ENCODE measurements at places on chromosomes 2 and 18.

DNA sequence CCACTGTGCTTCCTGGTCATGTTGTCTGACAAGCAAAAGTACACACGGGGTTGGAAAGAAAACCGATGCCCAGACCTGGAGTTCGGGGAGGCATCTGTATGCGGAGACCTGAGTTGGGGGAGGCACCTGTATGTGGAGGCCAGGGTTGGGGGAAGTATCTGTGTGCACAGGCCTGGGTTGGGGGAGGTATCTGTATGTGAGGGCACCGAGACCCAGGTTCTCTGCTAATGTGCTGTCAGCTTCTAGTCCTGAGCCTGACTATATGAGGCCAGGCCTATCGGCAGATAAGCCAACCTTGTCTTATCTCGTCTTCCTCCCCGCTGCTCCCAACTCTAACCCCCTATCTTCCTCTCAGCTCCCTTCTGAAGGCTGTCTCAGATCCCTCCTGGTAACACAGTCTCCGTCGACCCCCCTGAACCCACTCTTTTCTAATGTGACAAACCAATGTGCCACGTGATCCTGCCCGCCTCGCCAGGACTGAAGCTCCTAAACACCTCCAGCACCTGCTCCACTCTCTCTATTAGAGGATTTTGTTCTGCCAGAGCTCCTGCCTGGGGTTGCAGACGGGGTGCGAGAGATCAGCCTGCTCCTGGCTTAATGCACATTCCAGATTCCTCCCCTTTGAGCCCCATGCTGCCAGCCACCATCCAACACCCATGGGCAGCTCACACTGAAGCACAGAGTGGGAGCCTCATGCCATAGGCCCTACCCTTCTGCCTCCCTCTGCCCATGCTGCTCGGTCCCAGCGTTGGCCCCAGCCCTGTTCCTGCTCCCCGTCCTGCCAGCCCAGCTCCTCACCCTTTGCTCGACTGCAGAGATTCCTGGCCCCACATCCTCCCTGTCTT lies 188.4 kb downstream of the SH3BP4 start:
- DNase-seq = no peak

DNA sequence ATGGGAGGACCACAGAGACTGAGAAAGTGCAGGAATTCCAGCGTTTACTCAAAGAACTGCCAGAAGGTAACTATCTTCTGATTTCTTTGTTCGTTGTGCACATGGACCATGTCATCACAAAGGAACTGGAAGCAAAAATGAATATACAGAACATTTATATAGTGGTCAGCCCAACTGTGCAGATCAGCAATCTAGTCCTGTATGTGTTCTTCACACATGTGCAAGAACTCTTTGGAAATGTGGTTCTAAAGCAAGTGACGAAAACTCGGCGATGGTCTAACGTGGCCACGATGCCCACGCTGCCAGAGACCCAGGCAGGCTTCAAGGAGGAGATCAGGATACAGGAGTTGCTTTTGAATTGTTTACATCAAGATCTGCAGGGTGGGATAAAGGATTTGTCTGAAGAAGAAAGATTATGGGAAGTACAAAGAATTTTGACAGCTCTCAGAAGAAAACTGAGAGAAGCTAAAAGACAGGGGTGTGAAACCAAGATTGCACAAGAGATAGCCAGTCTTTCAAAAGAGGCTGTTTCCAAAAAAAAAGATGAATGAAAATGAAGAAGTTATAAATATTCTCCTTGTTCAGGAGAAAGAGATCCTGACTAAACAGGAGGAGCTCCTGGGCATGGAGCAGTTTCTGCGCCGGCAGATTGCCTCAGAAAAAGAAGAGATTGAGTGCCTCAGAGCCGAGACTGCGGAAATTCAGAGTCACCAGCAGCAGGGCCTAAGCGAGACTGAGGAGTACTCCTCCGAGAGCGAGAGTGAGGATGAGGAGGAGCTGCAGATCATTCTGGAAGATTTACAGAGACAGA lies 8.3 kb upstream of the CHST10 start:
- DNase-seq = no peak

- DNase-seq = no peak
These were observed 135.9 kb upstream of the SERPINE2 start for GRCh38 chr2:224174990-224175389.

- DNase-seq = peak; percentile 95
These were observed at the start of gene STARD7 for GRCh38 chr2:96208143-96209010. Gene STARD7 (minus strand): TSS chr2:96208827. CDS start chr2:96208434, 393 bp downstream.

- DNase-seq = no peak
These were observed 27.7 kb downstream of the LOXHD1 start for GRCh38 chr18:46629361-46629760.
